ENCODE measurements at places on chromosomes 3 and 15.

DNA sequence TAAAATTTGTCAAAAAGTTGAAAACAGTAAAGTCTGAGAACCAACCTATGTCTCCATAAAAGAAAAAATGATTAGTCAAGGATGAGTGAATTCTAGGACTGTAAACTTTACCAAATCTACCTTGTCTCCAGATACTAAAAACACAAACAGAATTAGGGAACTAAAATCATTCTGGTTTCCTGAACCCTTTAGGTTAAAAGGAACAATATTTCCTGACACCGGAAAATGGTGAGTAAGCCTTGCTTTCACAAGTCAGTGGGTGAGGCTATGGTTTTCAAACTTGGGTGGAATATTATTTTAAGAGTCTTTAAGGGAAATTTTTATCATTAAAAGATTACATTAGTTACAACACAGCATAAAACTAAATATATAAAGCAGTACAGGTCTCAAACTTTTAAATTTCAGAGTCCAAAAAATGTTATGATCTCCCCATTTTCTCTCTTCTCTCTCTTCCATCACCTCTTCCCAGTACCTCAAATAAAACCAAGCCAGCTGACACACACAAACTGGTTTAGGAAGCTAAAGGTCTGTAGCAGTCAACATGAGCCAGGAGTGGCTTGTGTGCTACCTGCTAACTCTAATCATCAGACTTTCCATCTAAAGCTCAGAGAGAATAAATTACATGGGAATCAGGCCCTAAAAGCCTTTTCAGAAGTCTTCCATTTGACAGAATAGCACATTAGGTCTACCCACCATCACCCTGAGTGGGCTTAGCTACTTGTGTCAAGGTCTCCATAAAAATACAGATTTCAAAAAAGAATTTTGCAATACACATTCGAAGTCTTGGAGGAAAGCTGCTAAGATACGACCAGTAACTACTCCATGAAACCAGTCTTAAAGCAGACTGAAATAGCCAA is 2.2 kb downstream of the SLC12A6 start:
- DNase-seq: no peak

- DNase-seq: no peak
Measured at GRCh38 chr3:186502966-186503712, 41.0 kb downstream of the CRYGS start.

DNA sequence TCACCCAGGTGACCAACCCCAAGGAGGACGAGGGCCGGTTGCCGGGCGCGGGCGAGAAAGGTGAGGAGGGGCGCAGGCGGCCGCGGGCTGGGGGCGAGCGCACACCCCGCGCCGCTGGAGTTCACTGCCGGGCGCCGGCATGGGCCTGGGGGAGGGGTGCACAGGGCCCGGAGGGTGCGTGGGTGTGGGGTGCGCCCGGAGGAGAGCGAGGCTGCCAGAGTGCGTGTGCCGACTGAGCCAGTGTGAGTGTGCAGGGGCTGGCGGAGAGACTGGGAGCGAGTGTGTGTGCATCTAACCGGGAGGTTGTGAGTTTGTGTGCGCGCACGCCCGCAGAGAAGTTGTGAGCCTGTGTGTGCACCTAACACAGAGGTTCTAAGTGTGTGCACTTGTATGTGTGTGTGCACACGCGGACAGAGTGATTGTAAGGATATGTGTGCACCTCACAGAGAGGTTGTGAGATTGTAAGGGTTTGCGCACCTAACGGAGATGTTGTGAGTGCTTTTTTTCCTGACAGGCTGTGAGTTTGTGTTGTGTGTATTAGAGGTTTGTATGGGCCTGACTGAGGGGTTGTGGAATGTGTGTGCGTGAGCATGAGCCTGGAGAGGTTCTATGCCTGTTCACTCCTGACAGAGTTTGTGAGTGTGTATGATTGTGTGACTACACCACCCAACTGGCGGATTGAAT is 681 bp downstream of the CTDSPL start:
- DNase-seq: peak; percentile 42

- no peak for DNase-seq
Measured at GRCh38 chr15:76330080-76330680, 6.4 kb upstream of the ISL2 start.

DNA sequence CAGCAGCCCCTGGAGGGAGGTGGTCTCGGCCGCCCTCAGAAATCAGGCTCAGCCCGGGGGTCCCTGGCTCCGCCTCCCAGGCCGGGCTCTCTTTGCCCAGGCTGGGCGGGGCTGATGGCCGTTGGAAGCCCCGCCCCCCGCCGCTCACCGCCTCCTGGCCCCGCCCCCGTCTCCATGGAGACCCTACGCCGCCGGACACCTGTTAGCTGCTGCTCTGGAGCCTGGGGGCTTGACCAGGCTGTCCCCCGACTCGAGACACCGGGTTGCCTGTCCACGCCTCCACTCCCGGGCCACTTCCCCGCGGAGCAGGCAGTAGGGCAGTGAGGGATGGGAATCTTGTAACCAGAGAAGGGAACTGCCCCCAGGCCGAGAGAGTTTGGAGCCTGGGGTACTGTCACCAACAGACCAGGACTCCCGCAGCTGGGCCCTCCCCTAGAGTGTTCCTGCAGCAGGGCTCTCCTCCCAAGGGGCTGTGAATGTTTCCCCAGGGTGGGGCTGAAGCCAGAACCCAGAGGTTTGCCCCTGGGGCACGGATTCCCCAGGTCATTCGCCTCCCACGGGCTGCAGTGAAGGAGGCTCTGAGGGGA is 27.8 kb upstream of the RPL32 start:
- DNase-seq: peak; percentile 9

DNA sequence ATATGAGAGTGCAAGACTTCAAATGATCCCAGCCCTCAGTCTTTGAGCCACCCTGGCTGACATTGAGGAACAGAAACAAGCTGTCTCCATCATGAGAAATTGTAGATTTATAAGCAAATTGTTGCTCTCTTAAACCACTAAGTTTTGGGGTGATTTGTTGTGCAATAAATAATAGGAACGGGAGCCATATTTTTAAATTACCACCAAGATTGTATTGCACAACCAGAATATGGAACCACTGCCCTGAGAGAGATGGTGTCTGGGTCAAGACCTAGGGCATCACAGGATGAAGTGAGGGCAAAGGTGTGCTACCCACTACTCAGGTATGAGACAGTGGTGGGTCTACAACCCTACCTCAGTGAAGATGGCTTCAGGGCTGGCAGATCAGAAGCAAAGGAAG is 2.3 kb upstream of the CFAP92 start:
- DNase-seq: no peak

DNA sequence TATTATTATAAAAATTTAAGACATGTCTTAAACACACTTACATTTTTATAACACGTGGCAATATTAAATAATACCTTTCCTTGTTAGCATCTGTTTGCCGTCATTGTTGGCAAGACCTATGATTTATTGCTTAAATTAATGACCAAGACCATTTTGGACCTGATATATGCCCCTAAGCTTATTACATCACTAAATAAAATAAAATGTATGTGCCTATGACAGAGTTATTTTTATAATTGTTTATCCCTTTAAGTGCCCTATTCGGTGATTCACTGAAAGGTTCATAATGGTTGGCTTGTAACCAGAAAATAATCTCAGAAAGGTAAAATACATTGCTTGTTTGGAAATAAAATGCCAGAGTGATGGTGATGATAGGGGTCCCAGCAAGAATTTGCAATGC is 17.5 kb downstream of the CDIN1 start:
- no peak for DNase-seq

DNA sequence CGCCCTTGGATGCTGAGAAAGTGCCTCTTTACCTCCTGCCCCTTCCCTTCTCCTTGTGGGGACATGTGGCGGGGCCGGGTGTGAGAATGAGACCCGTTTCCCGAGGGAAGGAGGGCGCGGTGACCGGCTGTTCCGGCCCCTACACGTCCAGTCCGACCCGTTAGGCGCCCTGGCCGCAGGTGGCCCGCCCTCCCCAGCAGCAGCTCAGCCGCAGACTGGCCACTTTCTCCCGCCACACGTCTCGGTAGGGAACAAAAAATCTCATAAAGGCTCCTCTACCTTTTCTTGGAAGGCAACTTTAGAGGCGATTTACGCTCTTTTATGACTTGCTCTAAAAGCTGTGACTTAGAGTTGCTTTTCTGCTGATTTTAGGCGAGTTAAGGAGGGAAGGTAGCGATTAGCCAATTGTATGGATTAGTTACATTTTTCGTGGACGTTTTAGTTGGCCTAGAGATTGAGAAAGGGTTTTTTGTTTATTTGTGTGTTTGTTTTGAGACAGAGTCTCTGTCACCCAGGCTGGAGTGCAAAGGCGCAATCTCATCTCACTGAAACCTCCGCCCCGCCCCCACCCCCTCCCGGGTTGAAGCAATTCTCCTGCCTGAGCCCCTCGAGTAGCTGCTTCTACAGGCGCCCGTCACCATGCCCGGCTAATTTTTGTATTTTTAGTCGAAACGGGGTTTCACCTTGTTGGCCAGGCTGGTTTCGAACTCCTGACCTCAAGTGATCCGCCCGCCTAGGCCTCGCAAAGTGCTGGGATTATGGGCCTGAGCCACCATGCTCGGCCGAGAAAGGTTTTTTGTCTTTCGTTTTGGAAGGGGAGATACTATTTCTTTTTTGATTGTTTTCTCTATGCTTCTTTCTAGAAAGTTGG is 8.3 kb upstream of the PGPEP1L start:
- DNase-seq: no peak

All from caudate nucleus (tissue), 63 donors.